NCI-H226 (cell line): ENCODE measurements at places on chromosomes 7 and 10.

GRCh38 chr10:106500041-106500924 lies 664.2 kb downstream of the SORCS1 start:
- DNase-seq: no peak

DNA sequence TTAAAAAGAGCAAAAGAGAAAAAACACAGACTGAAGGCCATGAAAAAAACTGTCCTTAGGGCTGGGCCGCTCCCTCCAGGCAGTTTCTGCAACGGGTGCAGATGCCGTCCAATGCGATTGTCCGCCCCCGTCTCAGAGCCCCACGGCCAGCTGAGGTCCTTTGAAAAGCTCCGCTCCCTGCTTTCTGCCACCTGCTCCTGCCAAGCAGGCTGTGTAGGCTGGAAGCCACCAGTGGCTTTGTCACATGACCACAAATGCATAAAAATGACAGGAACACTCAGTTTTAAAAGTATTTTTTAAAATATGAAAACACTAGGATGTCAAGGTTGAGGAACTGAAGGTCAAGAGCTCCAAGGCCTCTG lies 71.7 kb downstream of the AMZ1 start:
- no peak for DNase-seq

DNA sequence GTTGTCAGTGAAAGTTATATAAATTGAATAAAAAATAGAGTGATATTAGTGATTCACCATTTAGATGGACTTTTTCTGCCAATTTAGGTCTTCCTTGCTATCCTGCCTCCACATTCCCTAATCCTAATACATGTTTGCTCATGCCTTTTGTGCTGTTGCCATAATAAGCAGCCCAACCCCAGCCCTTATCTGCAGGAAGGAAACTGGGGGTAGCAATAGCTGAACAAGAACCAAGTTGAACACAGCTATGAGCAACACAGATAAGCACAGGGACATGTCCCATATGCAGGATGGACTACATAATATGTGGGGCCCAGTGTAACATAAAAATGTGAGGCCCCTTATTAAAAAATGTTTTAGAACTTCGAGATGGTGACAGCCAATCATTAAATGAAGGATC lies 91.2 kb upstream of the AHR start:
- DNase-seq: peak; percentile 91

- DNase-seq: no peak
Observed at GRCh38 chr7:680411-681127, 45.9 kb upstream of the DNAAF5 start.

DNA sequence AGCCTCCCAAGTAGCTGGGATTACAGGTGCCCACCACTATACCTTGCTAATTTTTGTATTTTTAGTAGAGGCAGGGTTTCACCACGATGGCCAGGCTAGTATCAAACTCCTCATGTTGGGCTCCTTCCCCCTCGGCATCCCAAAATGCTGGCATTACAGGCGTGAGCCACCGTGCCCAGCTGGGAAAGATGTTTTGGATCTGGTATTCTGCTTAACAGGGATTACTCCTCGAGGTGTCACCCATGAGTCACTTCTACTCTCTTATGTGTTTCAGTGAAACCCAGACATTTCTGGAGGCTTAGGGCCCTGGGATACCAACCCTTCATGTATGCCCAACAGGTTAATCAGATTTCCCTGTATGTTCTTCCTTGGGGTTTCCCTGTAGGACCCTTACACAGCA lies 11.8 kb upstream of the OPN4 start:
- DNase-seq: peak; percentile 26

DNA sequence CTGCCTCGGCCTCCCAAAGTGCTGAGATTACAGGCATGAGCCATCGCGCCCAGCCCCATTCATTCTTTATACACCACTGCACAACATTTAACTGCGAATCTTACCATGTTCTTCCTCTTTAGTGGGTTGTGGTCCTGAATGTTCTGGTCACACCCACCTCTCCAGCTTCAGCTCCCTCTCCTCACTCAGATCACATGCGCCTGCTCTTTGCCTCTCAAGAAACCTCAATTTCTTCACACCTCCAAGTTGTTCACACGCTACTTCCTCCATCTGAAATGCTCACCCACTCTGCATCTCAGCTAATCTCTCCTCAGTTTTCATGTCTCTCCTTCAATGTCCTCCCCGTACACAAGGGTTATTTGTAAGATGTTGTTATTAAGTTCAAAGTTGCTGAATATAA lies 2.4 kb upstream of the PRR15 start:
- DNase-seq: no peak

DNA sequence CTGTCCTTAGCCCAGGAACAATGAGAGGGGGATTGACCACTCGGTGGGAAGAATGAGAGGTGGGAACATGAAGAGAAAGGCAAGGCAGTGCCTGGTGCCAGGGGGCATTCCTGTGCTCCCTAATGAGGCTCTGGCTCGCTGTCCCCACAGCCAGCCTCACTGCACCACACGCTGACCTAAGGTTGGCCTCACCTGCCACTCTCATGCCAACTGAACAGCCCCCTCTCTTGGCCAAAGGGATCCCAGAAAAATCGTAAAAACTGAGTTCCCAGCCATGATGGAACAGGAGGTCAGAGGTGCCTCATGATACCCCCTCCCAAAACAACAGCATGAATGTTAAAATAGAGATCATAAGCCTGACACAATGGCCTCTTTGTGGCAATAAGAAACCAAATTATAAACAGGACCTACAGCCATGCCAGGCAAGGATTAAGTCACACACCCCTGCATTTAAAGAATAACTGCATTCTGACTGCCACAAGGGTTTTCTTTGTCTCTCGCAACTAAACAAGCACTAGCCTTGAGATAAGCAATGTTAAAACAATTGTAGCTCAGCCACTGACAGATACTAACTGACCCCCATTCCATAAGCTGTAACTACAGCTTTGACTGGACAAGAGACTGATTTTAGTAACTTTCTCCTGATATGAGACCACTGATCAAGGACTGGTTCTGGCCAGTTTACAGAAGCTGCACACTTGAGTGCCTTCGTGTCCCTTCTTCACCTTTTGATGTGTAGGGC lies 149.2 kb downstream of the SH2D4B start:
- no peak for DNase-seq

DNA sequence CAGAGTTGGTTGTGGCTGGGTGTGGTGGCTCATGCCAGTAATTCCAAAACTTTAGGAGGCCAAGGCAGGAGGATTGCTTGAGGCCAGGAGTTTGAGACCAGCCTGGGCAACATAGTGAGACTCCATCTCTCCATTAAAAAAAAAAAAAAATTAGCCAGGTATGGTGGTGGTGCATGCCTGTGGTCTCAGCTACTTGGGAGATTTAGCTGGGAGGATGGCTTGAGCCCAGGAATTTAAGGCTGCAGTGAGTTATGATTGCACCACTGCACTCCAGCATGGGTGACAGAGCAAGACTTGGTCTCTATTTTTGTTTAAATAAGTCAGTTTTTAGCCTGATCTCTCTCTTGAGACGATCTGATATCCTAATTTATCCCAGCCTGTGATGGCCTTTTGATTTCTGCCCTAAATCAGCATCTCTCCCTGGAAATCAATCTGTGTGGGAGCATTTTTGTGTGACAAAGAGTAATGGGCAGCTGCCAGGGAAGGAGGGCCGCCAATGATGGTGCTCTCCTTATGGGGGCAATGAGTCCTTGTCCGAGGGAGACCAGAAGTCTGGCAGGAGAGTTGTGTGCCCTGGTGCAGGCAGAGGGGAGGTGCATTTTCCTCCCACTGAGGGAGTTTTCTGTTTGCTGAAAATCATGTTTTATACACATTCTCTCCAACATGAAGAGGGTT lies 111.0 kb downstream of the NRP1 start:
- peak; percentile 16 for DNase-seq

DNA sequence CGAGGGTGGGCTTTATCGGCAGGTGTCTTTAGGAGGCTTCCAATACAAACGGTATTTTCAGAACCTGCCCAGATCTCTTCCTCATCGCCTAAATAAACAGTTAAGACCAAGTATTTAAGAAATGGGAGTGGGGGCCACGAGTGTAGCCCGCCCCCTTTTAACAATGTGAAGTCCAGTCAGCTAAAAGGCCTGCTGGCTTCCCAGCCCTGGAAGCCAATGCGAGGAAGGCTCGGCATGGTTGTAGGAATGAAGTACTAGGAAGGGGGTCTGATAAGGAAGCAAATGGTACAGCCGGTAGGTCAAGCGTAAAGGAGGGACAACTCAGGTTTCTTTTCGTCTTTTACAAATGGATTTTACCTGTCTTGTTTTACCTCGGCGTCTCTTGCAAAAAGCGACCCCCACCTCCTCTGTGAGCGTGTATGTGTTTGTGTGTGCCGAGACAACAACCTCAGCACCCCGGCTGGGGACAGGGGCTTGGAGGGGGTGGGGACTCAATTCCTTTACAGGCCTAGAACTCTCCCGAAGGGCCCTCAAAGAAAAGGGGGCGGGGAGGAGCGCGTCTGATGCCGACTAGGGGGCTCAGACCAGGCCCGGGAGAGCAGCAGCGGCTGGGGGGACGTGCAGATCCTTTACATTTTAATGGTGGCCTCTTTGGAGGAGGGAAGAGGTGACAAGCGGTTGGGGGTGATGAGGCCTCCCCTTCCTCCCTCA lies 147.6 kb downstream of the GPR85 start:
- DNase-seq: no peak

DNA sequence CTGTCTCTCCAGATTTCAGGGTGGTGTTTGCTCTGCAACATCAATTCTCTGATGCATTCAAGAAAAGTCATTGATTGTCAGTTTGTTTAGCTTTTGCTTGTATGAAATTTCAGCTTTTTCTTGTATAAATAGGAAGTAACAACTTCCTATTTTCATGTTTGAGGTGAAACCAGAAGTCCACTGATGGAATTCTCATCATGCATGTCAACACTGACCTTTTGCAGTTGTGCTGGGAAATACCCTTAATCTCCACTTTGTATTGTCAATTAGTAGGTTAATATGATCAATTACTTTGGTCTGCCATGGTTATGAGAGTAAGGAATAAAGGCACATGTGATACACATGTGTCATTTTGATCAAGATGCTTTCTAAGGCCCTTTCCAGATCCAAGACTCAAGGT lies 208.8 kb upstream of the HPS1 start:
- no peak for DNase-seq

DNA sequence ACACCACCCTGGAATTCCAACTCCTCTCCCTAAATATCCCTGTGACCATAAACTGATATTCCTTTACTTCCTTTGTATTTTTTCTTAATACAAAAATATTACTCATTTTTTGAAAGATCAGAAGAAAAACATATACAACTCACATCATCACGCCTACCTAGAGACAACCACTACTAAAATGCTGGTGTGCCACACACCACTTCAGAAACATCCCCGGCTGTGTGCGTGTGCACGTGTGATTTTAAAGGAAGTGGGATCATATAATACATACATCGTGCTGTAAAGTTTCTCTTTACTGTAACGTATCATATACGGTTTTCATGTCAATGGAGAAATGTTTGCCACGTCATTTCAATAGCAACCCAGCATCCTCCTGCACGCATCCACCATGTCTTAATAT lies 76.5 kb downstream of the ITIH5 start:
- no peak for DNase-seq

GRCh38 chr10:63843107-63843506 lies 321.9 kb downstream of the REEP3 start:
- DNase-seq: no peak

DNA sequence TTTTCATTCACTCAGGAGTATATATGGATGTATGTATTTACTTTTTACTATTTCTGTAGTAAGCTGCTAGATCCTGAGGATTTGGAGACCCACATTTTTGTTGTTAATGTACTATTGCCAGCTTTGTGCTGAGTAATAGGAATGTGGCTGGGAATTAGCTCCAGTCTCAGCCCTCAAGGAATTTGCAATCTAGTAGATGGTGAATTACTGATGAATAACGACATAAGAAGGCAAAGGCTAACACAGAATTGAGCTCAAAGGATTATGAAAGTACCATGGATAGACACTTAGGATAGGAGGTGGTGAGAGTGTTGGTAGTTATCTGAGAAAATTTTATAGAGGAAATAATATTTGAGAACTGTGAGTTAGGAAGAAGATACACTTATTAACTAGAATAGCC lies 19.9 kb downstream of the CASD1 start:
- peak; percentile 50 for DNase-seq

GRCh38 chr10:6396226-6396625 lies 183.8 kb downstream of the PRKCQ start:
- no peak for DNase-seq

DNA sequence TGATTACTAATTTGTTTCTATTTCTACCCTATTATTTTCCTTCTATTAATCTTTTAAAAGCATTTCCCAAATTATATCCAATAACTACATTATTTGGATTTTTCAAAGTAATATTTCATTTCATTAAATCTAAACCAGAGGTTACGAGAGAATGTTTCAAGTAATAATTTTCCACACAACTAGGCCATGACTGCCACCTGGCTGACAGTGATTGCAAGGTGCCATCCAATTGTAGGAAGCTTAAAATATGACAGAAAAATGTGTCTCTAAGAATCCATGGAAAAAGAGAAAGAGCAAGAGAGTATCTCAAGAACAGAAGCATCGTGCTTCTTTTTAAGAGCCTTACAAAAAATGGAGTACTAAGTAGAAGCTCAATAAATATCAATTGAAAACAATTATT lies 48.7 kb downstream of the TPK1 start:
- no peak for DNase-seq

GRCh38 chr7:141071260-141071854 lies 2.5 kb upstream of the TMEM178B start:
- DNase-seq: no peak

GRCh38 chr10:29446327-29446726 lies 157.5 kb downstream of the LYZL1 start:
- no peak for DNase-seq

- DNase-seq: peak; percentile 82
Observed at GRCh38 chr7:76364198-76364584, 5.4 kb upstream of the YWHAG start.

DNA sequence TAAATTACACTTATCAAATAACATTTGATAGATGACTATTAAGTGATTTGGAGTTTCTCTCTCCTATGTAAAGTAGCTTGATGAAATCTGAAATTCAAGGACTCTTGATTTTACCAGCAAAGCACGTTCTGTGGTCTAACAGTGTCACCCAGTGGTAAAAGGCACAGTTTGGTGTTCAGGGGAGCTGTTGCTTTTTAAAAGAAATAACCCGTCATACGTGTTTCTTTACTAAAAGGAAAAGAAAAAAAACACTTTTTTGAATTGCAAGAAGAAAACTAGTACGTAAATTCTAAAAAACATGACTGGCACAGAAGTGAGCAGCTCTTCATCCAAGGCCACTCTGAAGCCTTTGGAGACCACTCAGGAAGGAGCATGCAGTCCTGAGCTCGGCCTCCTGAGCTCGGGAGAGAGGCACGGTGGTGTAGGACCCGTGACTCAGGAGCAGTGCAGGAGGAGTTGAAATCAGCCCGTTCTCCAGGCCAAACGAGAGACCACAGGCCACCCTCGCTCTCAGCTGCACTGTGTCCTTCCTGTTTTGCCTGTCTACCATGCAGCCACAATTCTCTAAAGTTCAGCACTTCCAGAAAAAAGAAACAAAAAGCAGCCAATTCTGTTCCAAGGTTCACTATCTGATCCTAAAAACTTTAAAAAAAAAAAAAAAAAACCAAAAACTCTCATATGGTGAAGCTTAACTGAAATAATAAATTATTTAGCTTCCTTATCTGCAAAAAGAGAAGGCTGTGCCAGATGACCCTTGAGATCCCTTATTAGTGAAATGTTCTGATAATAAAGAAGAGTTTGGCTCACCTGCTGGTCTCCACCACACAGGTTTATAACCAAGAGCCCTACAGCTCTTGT lies 212.6 kb upstream of the FRMD4A start:
- no peak for DNase-seq
